GM10248 (cell line): ENCODE measurements at places on chromosomes 7 and 10.

GRCh38 chr7:123876557-123877256, 31.7 kb downstream of the HYAL4 start:
- DNase-seq, result no peak

DNA sequence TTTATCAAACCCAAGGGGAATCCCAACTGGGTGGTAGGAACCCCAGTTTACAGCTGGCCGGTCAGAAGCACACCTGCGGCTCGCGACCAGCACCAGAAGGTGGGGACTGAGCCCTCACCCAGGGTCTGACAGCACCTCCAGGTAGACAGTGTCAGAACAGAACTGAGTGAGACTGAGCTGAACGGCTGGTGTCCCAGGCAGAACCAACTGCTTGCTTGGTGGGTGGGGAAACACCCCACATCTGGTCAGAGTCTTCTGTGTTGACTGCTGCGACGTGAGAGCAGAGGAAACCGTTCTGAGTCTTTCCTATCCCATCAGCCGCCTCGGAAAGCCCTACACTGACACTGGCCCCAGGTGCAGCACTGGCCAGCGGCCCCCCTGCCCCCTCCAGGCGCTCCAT, 160.7 kb downstream of the MAD1L1 start:
- peak; percentile 93 for DNase-seq

- no peak for DNase-seq
These were observed 597.5 kb upstream of the MKI67 start for GRCh38 chr10:128723631-128724205.

DNA sequence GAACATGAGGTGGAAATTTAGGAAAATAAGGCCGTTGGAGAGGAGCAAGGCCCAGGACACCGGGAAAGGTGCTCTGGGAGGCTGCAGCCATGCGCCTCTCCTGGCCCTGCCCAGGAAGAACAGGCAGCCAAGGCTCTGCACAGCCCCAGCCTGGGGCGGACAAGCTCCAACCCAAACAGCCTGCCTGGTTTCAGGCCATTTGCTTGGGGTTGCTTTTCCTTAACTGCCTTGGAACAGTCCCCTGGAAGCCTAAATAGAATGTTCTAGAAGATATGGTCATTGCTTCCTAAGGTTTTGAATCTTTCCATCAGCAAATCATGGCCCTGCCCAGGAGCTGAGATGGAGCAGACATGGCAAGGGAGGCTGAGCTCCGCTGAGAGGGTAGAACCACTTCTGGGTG, 11.0 kb downstream of the VSTM4 start:
- no peak for DNase-seq

DNA sequence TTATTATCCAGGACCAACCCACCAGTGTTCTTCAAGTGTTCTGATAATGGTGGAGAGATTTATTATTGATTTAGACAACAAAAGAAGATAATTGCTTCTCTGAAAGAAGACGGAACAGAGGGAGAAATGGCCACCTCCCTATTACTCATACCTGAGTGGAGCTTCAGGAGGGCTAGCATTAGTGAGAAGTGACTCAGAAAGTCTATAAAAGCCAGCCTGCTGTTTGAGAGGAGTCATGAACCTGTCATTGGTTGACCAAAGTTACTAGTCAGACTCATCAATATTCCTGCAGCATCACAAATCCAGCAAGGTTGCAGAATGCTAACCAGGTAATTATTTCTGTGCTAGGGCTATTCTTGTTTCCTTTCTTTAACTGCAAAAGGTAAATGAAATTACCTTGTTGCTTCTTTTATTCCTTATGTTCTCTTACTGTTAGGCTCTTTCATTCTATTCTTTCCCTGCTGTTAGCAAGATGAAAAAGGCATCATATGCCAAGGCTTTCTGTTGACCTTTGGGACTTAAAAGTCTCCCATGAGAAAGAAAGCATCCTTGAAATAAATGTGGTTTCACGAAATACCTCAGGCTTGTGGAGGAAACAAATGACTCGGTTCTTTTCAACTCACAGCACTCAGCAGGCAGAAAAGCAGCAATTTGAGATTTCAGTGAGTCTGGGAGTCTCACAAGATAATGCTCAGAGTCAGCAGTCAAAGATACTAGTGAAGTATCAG, 256.4 kb upstream of the PHYHIPL start:
- DNase-seq, result no peak

- no peak for DNase-seq
These were observed 401.6 kb upstream of the PFKP start for GRCh38 chr10:2665772-2666171.

- DNase-seq, result no peak
These were observed 26.3 kb downstream of the TM9SF3 start for GRCh38 chr10:96560489-96560888.

- no peak for DNase-seq
These were observed 17.9 kb upstream of the NEUROD6 start for GRCh38 chr7:31358467-31358866.

DNA sequence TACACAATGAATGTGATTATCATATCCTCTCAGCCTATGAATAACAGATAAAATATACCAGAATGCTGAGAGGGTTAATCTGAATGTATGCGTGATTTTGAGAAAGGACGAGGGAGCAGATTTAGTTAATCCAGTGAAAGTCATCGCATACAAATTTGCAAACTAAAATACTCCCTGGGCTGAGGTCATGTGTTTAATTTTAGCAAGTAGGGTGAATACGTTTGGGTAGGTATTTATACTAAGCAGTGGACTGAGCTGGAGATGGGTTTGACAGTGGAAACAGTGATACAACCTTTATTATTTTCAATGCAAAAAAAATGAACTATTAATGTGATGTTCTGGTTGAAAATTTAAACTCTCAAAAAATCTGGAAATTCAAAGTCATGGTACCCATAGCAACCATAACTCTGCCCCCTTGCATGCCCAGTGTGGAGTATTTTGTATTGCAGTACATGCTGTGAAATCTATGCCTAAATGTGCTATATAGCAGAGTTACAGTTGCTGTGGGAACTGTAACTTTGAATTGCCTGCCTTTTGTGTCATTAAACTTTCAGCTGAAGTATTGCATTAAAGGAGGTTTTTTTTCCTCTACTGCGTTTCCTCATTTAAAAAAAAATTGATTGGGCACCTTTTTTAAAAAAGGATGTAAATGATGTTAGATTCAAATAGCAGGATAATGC, 9.5 kb upstream of the ARID5B start:
- DNase-seq, result no peak

DNA sequence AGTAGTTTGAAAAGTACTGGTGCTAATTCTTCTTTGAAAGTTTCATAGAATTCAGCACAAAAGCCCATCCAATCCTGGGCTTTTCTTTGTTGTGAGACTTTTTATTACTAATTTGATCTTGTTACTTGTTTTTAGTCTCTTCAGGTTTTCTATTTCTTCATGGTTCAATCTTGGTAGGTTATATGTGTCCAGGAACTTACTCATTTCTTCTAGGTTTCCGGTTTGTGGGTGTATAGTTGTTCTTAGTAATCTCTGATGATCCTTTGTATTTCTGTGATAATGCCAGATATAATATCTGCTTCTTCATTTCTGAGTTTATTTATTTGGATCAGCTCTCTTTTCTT, 147.5 kb downstream of the RTKN2 start:
- no peak for DNase-seq

GRCh38 chr10:132289439-132289838, 18.3 kb downstream of the STK32C start:
- no peak for DNase-seq

- no peak for DNase-seq
These were observed 12.7 kb downstream of the PLEKHA8 start for GRCh38 chr7:30040938-30041337.

GRCh38 chr10:106255111-106255678, 909.3 kb downstream of the SORCS1 start:
- DNase-seq, result no peak

GRCh38 chr7:11623093-11623678, 208.8 kb downstream of the THSD7A start:
- no peak for DNase-seq

- DNase-seq, result no peak
These were observed 604.3 kb upstream of the GALNT17 start for GRCh38 chr7:70527520-70528115.

DNA sequence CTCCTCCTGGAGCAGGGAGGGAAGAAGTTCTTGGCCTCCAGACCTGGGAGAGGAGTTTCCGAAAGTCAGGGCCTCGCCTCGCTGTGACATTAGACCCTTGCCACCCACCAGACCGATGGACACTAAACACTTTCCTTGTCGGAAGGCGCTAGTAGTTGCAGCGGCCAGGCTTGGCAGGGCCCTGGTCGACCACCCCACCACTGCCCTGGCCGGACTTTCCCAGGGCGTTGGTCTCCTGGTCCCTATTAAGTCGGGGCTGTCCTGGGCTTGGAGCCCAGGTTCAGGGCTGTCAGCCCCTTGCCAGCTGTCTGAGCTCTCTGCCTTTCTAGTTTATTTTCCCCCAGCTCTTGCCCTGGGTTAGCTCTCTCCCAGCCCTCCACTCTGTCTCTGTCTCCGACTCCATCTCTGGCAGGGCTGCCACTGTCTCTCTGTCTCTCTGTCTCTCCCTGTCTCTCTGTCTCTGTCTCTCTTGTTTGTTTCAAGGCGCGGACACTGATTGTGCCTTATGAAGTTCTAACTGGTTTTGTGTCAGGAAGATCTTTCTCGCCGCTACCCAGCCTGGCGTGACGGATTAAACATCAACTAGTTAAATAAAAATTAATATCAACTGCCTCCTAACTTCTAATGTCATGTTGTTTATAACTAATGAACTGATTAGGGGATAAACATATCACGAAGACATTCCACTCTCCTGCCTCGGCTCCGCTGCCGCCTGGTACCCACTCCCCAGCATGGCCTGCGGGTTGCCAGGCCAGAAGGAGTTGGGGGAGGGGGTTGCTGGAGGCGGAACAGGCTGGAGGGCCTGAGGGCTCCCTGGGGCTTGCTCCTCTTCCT, 13.8 kb upstream of the PAX2 start:
- DNase-seq, result no peak

GRCh38 chr10:123007558-123008354, 839 bp downstream of the IKZF5 start:
- DNase-seq, result peak; percentile 61

DNA sequence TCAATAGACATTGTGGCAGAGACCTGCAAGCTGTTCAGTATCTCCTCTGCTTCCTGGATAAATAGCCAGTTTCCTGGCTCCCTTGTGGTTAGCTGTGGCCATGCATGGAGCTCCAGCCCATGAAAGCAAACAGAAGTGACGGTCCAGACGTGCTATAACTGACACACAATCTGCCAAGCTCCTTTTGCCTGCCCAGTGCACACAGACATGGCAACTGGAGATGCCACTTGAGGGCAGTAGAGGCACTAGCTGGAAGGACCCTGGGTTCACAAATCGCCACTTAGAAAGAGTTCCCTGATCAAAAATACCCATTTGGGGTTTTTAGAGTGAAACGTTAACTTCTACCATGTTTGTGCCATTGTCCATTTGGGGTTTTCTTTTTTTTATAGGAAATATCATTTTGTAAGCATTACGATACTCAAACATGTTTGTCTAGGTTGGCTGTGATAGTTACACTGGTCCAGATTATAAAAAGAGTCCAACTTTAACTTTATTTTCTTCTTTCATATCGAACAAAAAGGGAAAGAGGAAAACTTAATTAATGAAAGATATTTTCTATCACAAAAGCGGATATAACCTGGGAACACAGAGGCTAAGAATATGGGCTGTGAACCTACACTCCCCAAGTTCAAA, 31.3 kb downstream of the KIN start:
- no peak for DNase-seq

DNA sequence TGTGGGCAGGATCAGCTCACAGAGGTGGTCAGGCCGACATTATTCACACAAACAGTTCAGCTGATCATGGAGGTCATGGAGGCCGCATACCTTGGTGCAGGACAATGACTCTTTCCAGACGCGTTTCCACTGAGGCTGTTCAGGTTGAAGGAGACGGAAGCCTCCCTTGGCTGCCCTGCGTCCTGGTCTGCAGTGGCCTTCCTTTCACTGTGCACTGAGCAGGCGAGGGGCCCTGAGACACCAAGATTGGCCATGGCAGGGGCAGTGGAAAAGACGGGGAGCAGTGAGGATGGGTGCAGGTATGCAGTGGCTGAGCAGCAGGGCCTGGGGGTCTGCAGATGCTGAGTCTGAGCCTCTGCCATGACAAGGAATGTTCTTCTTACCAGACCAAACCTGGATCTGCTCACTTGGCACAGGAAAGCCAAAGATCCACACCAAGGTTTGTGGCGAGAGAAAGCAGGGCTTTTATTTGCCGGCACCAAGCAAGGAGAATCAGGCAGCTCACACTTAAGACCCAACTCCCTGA, 263.3 kb downstream of the GLRX3 start:
- no peak for DNase-seq

GRCh38 chr10:12638781-12639180, 289.4 kb downstream of the CAMK1D start:
- DNase-seq, result no peak

DNA sequence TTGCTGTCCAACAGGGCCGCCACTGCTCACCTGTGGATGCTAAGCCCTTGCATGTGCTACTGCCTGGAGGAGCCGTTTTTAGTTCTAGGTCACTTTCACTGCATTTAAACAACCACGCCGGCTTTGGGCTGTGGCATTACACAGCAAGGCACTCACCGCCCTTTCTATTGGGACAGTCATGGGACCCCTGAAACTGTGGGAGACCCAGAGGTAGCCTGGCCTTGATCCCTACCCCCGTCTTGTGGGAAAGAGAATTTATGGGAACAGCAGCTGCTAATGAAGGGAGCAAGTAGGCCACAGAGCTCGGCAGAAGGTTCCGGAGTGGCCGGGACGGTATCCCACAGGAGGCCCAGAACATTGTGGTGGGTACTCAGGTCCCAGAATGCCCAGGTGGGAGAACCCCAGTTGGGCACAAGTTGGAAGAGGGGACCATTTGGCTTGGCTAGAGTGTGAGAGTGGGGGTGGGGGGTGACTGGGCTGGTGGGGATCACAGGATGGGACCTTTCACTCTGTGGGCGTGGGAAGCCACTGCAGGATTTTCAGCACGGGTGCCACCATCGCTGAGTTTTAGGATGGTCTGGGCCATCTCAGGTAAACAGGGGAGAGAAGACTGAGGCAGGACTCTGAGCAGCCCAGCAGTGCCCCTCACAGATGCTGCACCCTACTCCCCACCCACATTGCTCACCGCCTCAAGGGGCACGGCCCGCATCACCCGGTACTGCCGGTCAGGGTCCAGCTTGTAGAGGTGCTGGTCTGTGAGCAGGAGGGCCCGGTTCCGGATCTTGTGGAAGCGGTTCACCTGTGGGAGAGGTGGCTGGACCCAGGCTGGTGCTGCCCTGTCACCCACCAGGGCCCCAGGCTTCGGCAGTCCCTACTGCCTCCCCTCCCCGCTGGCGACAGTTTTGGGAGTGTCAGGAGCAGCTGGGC, 15.2 kb downstream of the MYO1G start:
- DNase-seq, result no peak

GRCh38 chr10:31749981-31750840, 178.4 kb downstream of the ARHGAP12 start:
- DNase-seq, result no peak

GRCh38 chr10:9811601-9812000, 1206.1 kb upstream of the CELF2 start:
- no peak for DNase-seq

DNA sequence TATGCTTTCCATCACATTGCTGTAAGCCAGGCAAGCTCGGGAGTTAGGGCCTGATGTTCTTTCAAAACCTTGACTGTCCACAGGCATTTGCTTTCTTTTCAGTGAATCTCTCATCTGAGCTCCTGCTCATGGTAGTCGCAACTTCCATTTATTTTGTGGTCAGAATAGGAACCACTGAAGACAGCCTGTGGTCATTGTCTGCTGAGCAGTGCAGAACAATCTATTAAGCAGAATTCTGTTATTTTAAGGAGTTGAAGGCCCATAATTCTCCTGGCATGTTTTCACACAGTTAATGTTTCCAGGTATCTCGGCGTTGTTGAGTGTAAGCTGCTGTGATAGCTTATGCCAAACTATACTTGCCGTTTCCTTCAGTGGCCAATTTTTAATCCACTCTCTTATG, 491.1 kb upstream of the AKR1E2 start:
- no peak for DNase-seq
